GM18507 (cell line): ENCODE measurements at places on chromosomes 7 and 10.

- DNase-seq = no peak
Observed at GRCh38 chr7:103988468-103989199, 824 bp downstream of the RELN start.

DNA sequence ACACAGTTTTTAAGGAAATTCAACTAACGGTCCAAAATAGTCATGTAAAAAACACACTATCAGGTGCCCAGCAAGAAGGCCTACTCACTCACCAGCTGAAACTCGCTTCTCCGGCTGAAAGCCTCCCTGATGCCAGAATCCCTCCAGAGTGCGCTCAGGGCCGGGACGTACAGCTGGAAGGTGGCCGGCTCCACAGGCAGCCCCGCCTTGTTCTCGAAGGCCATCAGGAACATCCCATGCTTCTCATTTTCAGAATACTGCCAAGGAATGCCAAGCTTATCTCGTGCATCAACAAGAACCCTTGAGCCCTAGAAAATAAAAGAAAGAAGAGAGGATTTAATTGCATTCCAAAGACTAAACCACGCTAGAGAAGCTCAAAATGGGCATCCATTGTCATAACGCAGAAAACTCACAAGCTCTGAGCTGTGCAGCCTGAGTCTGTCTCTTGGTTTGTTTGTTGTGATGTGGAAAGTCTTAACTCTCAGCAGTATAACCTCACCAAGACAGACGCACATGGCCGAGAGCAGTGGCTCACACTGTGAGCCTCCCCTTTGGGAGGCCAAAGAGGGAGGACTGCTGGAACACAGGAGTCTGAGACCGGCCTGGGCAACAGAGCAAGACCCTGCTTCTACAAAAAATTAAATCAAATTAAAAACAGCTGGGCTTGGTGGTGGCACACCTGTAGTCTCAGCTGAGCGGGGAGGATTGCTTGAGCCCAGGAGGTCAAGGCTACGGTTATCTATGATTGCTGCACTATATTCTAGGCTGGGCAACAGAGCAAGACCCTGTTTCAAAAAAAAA lies 49.1 kb downstream of the GNA12 start:
- DNase-seq = no peak

- DNase-seq = no peak
Observed at GRCh38 chr7:85464042-85464651, 277.3 kb upstream of the SEMA3D start.

GRCh38 chr10:62386356-62387320 lies 12.5 kb downstream of the ZNF365 start:
- DNase-seq = no peak

DNA sequence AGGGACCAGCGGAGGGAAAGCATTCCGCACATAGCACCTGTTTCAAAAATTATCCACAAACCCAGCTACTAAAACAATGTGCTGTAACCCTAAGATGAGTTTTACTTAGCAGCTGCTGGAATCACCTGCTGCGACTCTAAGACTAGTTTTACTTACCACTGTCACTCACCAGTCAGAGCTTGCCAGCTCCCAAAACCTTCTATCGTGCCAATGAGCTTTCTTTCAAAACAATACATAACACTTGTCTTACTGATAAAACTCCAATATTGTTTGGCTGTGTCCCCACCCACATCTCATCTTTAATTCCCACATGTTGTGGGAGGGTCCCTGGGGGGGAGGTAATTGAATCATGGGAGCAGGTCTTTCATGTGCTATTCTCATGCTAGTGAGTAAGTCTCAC lies 18.4 kb downstream of the ST8SIA6 start:
- DNase-seq = no peak

- no peak for DNase-seq
Observed at GRCh38 chr10:45374350-45375052, 485 bp downstream of the ALOX5 start.

DNA sequence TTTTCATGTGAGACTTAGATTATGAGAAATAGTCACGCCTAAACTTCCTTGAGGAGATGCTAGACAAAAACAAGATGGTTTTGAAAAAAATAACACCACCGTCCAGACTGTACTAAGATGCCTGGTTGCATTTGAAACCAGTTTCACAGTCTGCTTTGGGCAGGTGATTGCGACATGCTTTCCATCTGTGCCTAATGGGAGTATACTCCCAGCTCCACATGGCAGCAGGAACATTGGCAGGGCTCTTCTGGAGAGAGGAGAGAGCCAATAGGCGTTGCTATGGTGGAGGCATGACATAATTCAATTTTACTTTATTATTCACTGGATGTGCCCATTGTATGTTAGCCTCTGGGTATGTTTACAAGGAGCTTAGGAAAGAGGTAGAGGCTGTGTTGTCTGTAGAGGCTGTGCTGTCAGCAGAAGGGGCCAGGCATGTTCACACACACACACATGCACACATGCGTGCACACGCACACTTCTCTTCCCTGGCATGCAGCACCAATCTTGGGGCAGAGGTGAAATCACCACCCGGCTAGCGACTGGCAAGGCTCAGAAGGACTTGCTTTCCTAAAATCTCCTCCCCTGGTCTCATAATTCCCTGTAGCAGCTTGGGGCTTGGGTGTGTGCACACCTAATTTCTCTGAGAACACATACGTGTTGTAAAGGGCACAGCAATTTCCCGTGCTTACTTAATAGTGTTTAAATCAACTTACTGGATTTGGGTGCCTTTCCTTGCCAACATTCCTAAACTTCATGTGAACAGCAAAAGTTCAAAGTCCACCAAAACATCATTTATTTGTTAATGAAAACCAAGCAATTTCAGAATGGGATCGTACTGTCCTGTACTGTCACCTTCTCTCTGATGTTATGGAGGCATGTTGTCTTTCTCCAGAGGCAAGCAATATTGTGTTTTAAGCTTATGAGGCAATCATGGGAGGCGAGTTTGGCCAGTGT lies 162.1 kb downstream of the TCF7L2 start:
- DNase-seq = no peak

DNA sequence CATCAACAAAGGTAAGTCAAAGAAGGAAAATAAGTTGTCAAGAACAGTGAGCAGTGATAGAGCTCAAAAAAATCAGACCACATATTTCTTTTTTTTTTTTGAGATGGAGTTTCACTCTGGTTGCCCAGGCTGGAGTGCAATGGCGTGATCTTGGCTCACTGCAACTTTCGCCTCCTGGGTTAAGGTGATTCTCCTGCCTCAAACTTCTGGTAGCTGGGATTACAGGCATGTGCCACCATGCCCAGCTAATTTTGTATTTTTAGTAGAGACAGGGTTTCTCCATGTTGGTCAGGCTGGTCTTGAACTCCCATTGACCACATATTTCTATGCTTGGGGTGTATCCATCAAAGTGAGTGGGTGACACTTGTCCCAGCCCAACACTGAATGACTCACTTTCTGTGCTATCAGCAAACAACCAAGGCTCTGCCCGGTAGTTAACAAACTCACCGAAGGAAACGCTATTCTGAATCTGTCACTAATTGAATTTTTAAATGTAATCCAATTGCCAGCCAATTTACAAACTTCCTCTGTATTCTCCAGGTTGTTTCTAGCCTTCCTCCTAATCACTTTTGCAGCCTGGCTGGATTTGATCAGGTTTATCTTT lies 19.6 kb upstream of the SMNDC1 start:
- DNase-seq = no peak

DNA sequence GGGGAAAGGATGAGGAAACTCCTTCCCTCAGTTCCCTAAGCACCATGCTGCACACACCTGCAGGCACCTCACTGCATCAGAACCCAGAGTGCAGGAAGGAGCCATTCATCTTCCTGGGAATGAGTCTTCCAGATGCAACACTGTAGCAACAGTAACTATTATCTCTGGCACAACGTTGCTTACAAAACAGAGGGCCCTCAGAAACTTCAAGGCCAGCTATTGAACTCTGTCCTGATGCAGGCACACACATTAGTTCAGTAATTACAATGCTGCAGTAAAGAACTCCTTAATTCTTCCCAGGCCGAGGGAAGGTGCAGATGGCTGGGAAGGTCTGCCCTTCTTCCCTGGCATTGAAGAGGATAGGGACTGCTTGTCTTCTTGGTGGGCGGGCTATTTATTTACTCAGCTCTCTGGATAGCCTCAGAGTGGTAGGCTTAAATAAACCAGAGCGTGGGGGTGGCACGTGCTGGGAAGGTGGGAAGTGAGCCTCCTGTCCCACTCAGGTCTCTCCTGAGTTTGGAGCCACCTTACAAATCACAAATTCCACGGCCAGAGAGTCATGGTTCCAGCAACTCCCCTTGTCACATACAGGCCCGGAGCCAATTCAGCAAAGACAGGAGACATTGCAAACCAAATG lies 125.1 kb upstream of the JCAD start:
- DNase-seq = no peak

DNA sequence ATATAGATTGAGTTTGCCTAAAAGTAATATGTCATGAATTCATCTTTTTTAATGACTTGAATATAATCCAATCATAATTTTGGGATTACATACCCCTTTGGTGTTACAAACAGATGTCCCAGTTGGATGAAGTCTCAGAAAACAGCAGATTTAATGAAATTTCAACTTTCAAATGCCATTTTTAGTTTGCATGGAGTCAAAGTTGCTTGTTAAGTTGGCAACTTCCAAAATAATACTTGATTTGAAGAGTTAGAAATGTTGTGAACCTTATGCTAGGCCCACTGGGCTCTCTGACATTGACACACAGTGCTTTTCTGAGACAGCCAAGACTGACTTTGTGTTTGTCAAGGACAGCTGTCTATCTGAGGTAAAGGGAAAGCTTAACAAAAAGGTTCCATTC lies 248.1 kb downstream of the KIF20B start:
- DNase-seq = no peak

DNA sequence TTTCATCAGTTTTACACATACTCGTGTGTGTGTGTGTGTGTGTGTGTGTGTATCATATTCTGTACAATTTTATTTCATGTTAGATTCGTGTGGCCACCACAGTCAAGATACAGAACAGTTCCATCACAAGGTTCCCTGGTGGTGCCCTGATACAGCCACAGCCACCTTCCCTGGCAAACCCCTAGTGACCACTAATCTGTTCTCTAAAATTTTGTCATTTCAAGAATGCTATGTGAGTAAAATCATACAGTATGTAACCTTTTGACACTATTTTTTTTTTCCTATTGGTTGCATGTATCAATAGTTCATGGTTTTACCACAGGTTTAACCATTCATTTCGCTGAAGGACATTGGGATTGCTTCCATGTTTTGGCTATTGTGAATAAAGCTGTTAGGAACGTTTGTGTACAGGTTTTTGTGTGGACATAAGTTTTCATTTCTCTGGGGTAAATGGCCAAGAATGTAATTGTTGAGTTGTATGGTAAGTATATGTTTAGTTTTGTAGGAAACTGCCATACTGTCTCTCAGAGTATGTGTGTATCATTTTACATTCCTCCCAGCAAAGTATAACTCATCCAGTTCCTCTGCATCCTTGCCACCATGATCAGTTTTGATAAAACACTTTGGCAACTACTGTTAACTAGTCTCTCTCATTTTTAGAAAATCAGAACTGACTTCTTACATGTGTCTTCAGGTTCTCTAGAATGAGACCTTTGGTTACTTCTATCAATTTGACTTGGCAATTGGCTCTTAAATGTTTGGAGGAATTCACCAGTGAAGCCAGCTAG lies 20.6 kb downstream of the KLHDC10 start:
- DNase-seq = no peak

DNA sequence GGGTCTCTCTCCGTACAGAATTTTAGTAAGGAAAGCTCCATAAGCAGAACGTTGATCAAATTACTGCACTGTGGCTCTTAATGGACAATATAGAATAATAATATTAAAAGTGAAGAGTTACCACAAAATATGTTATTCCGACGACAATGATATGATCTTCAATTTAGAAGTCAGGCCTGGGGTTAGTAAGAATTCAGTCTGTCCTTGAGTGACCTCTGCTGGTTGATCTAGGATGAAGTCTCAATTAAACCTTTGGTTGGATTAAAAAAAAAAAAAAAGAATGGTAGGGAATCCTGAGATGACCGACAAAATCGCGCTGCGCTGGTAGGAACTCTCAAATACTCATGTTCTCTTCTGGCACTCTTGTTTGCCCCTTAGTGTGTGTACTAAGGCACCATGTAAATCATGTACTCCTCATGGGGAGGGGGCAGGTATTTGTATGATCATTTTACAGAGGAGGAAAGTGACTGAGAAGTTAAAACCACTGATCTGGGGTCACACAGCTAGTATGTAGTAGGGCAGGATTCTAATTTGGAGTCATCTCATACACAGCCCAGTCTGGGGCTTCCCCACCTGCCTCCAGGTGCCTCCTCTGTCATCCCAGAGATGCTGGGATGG lies 161.3 kb upstream of the NPVF start:
- DNase-seq = no peak

GRCh38 chr7:25405736-25406135 lies 177.4 kb upstream of the NPVF start:
- no peak for DNase-seq

DNA sequence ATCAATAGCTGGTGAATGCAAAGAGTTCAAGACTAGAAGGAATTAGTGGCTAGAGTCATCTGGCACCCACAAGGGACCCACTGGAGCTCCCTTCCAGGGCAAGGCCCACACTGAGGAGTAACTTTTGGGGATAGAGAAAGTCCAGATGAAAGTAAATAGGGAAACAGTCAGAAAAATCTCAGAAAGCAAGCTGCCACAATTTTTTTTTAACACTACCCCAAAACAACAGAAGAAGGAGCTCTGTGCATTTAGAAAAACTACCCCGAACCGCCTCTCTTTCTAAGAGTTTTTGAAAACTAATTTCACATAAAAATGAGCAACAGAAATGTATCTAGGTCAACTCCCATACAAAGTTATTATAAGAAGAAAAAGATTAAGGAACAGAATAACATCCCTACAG lies 42.2 kb downstream of the AOAH start:
- no peak for DNase-seq

GRCh38 chr7:75737856-75738603 lies 711 bp downstream of the HIP1 start:
- DNase-seq = no peak

DNA sequence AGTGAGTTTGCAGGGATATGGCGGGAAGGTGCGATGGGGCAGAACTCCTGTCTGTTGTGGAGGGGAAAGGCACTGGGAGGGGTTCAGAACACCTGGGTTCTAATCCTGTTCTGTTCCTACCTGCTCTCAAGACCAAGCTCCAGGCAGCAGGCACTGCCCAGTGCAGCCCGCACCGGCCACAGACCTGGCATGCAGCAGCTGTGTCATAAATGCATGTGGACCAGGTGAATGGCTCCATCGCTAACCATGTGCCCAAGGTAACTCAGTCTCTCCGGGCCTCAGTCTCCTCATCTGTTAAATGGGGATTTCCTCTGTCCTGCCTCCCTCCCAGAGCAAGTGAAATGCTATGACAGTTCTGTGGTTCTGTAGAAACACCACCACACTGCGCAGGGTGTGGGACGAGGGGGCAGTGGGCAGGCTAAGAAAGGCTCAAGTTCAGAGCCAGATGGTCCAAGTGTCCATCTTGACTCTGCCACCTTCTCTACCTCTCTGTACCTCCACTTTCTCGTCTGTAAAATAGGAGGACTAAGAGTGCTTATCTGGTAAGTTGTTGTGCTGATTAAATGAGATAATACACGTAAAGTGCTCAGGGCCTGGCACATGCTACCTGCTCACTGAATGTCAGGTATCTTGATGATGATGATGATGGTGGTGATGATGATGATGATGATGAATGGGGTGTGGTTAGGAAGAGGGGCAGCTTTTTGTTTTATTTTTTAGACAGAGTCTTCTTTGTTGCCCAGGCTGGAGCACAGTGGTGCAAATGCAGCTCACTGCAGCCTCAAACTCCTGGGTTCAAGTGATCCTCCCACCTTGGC lies 22.9 kb downstream of the ATP6V1F start:
- no peak for DNase-seq

GRCh38 chr10:63429281-63429680 lies 36.5 kb downstream of the JMJD1C start:
- DNase-seq = no peak
